ENCODE measurements at places on chromosomes 7 and 10.

DNA sequence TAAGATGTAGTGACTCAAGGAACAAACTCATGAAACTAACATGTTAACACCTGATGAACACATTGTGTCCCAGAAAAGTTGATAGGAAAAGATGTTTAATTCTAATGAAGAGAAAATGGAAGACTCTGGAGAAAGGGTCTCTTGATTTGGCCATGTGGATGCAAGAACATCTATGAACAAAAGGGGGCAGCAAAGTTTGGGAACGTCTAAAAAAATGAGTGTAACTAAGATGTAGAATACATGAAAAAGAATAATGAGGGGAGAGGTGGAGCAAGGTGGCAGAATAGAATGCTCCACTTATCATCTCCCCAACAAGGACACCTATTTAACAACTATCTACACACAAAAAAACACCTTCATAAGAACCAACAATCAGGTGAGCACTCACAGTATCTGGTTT lies 805.1 kb downstream of the TNS3 start:
- no peak for DNase-seq

DNA sequence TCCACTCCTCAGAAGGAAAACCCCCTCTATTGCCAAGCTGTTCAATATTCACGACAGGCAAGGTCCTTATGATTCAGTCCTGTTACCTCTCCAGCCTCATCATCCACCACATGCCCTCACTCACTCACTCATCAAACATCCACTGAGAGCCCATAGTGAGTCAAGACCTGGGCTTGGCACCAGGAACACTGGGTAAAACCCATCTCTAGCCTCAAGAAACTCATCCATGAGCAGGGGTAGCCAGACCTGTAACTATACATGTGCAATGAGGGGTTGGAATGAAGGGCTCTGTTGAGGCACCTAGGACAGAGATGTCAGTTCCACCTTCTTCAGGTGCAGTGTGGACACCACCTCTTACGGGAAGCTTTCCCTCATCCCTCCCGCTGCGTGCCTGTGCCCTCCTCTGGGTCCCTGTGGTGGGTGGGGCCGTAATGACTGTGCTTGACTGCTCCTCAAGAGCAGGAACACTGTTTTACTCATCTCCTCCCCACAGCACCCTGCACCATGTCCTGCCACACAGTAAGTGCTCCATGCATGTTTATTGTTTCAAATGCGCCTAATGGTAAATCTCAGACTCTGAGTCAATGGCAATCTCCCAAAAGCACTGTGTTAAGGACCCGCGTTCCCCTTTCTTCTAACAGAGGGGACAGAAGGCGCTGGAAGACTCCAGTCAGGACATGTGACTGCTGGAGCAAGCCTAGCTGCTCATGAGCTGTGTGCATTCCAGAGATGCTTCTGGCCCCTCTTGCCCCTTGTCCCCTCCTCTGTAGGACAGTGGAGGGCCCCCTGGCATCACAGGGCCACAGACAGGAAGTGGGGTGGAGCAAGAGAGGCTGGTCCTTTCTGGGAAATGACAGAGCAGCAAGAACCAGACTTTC lies 95.4 kb downstream of the HIPK2 start:
- DNase-seq, result no peak

DNA sequence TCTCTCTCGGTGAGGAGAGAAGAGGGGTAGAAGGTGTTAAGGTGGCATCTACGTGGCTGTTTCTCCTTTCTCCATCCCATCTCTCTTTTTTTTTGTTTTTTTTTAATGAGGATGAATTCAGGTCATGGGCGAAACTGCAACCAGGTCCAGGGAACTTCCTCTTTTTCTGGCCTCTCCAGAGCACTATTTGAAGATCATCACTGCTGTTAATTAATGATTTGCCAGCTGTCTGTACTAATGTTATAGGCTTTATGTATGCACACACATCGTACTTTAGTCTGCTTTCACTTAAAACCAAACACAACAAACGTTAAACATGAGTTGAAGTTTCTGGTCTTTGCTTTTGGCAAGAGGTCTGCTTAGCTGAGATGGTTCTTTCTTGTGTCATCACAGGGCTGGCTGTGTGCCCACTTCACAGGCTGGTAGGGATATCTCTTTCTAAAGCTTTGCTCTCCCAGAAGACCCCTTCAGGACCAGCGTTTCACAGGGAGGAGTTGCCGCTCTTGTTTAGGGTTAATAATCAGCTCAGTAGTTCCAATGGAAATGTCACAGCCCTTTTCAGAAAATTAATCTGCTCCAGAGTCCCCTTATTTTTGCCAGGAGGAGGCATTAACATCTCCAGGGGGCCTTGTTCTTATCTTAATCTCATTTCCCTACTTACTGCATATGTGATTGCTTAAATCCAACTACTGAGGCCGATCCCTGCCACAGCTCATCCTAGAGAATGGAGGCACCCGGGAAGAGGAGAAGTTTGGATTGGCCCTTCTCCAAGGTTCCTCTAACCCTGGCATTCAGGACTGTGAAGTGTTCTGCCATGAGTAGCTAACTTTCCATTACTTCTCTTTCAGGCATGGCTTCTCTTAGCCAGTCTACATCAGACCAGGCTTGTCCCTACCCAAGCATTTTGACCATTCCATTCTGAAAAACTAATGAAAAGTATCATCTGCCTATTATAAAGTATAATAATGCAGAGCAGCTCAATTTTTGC lies 273.9 kb upstream of the NFE2L3 start:
- no peak for DNase-seq

- no peak for DNase-seq
These were observed 36.2 kb downstream of the VSTM4 start for GRCh38 chr10:49079072-49079471.

GRCh38 chr7:143733876-143734275 lies 23.6 kb downstream of the CTAGE6 start:
- DNase-seq, result no peak

GRCh38 chr10:51000976-51001375 lies 73.3 kb upstream of the PRKG1 start:
- no peak for DNase-seq

- no peak for DNase-seq
These were observed 33.3 kb downstream of the DNAJB12 start for GRCh38 chr10:72321248-72322029.

DNA sequence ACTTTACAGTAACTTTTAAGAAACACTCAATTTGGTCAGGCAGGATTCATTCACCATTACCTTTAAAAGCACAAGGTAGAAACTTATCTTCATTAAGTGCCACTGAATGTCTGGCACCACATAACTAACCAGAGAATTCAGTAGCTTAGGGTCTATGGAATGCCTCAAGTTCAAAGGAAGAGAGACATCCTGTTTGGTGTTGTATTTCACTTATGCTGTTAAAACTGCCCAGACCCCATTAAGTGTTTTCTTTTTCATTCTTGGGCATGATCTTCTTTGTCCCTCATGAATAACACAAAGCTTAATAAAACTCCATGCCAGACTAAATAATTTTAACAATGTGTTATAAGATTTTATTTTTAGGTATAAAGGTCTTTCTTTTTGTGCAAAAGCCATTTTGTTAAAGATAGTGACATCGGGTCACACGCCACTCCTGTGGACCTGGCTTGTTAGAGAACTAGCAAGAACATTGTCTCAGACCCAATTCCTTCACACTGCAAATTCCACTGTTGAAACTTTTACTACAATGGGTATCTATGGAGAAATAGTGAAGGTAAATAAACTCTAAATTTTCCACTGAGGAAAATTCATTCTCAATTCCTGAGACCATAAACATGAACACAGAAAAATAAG lies 221.0 kb downstream of the TWIST1 start:
- no peak for DNase-seq

- DNase-seq, result no peak
These were observed 145.6 kb downstream of the CCDC71L start for GRCh38 chr7:106515321-106515720.

- DNase-seq, result no peak
These were observed 276.2 kb downstream of the MDFIC start for GRCh38 chr7:115198143-115198542.

DNA sequence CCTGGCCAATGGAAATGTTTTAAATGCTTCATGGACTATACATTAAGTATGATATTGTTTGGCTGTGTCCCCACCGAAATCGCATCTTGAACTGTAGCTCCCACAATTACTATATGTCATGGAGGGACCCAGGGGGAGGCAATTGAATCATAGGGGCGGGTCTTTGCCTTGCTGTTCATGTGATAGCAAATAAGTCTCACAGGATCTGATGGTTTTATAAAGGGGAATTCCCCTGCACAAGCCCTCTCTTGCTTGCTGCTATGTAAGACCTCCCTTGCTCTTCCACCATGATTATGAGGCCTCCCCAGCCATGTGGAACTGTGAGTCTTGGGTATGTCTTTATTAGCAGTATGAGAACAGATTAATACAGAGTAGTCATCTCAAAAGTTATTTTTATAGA lies 32.4 kb upstream of the GRB10 start:
- DNase-seq, result no peak

DNA sequence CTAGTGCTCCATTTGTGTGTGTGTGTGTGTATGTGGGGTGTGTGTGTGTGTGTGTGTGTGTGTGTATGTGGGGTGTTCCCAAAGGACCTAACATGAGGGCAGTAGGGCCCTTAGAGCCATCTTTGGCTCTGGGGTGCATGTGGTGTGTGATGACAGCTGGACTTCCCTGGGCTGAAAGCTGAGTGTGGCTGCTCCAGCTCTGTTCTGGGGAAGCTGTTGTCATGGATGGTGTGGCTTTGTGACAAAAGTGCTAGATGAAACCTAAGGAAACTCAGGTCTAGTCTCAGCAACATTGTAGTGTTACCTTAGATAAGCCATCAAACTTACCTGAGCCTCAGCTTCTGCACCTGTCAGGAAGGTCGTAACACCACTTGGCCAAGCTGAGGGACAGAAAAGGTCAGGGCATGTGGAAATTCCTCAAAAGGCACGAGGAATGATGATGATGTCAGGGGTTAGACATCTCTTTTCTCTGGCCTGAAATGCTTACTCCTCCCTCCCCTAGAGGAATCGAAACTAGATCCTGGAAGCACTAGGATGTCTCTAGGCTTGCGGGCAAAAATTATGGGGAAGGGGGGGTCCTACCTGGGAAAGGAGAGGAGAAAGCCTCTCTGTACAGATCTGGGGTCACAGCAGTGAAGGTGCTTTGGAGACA lies 115.4 kb downstream of the RPS24 start:
- DNase-seq, result no peak

DNA sequence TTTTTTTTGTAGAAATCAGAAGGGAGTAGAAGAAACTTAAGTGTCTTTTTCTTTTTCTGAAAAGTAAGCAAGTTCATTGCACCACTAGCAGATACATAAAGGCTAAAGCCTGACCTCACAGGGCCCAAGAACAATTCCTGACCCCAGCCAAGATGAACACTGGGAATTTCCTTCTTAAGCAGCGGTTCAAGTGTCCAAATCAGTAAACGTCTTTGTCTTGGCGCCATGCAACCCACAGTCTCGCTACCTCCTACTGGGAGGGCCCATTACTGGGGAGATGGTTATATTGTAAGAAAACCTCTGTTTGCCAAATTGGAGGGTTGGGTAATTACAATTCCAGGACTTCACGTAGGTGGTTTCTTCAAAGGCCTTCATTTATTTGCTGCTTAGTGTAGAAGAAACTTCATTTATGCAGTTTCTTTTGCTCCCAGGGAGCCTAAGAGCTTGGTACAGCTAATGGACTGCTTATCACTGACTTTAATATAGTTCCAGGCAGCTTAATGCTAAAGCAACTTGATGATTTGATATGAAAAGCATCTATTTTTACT lies 58.3 kb upstream of the ADRB1 start:
- no peak for DNase-seq

DNA sequence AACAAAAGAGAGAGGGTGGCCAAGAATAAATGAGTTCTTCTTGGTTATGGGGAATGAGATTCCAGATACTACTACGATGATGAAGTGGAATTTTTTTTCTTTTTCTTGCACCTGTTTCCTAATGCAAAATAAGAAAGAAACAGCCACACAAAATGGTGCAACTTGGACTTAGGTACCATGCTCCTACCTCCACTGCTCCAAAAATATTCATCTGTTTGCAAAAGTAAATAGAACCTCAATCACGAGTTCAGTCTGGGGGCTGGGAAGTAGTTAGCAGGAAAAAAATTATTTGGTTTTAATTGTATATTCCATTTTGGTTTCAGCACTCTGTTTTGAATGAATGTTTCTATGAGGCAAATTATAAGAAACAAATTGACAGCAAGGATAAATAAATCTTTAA lies 73.5 kb downstream of the SLC25A13 start:
- no peak for DNase-seq

- peak; percentile 24 for DNase-seq
These were observed 57.1 kb upstream of the RHOBTB1 start for GRCh38 chr10:61000769-61001730.

DNA sequence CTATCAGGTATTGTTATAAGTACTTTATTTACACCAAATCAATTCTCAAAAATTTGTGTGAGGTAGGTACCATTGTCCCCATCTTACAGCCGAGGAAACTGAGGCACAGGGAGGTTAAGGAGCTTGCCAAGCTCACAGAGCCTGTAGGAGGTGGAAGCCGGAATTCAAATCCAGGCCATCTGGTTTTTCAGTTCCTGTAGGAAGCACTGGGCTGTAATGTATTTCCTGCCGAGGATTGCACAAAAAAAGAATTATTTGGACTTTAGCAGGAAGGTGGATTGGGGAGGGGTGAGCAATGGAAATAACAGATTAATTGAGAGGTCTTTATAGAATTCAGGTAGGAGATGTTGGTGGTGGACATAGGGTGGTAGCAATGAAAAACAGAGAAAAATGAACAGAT lies 315.3 kb upstream of the AUTS2 start:
- no peak for DNase-seq

DNA sequence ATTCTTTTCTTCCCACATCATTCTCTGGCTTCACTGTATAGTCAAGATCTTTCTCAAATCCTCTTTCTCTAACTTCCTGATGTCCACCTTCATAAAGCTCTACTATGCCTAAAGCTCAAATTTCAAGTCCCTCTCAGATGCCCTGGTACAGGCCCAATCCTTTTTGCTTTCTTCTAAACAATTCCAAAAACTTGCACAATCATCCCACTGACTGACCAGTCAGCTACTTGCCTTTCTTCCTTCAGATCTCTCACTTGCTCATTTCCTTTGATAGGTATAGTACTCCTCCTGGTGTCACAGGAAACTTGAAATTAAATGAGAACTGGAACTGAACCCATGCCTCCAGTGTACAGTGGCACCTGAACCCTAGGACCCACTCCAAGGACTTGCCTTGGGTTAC lies 18.2 kb downstream of the SEC31B start:
- no peak for DNase-seq

Measured in D721Med (cell line).